ENCODE measurements at places on chromosomes 11 and 22.

GRCh38 chr11:82810326-82810725 lies 76.7 kb upstream of the FAM181B start:
- DNase-seq: no peak

DNA sequence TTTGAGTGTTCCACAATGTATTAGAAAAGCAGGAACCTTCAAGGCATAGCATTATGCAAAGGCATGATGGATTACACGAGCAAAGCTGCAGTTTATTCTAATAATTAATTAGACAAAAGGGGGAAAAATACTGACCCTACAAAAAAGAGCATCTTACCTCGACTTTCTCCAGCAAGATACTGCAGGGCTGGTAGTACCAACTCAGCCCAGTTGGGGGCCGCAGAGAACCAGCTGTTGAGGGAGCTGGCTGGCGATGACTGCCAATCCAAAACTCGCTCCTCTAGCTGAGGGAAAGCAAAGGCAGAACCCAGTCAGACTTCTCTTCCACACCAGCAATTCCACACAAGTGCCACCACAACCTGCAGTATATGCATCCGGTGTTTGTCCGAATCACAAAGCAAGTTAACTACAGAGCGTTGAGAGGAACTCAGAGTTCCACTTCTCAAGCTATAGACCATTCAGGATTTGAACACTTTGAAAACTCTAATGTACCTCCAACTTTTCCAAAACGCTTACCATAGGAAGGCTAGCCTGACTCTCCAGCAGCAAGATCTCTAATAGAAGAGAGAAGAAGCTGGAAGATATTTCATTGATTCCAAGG lies 13.7 kb downstream of the NFRKB start:
- DNase-seq: no peak

- DNase-seq: peak; percentile 36
Measured at GRCh38 chr22:20420157-20420842, 17.3 kb downstream of the SCARF2 start.

- no peak for DNase-seq
Measured at GRCh38 chr11:46305295-46305694, 27.8 kb downstream of the CREB3L1 start.

- no peak for DNase-seq
Measured at GRCh38 chr22:33472462-33473344, 414.5 kb upstream of the SYN3 start.

DNA sequence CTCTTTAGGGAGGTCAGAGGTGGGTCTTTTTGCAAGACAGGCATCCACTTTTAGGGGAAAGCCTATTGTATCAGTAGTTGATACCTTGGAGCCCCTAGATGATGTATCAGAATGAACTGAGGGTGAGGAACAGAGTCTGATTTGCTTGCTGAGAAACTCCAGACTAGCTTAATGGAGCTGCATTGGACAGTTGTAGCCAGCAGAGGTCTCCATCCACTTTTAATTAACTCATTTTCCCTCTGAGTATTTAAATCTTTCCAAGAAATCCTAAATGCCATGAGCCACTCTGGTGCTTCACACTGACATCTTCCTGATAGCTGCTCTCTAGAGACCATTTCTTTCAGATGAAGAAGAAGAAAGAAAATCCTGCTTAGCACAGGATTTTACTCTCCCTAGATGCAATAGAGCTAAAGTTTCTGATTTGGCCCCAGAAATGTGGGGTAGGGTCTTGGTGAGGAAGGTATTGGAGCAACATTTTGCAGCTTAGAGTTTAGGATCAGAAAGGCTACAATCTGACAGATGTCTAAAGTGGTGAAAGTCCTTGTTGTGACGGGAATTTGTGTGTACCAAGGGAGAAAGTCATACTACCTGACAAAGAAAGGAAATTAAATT lies 38.0 kb downstream of the EXT2 start:
- DNase-seq: no peak

DNA sequence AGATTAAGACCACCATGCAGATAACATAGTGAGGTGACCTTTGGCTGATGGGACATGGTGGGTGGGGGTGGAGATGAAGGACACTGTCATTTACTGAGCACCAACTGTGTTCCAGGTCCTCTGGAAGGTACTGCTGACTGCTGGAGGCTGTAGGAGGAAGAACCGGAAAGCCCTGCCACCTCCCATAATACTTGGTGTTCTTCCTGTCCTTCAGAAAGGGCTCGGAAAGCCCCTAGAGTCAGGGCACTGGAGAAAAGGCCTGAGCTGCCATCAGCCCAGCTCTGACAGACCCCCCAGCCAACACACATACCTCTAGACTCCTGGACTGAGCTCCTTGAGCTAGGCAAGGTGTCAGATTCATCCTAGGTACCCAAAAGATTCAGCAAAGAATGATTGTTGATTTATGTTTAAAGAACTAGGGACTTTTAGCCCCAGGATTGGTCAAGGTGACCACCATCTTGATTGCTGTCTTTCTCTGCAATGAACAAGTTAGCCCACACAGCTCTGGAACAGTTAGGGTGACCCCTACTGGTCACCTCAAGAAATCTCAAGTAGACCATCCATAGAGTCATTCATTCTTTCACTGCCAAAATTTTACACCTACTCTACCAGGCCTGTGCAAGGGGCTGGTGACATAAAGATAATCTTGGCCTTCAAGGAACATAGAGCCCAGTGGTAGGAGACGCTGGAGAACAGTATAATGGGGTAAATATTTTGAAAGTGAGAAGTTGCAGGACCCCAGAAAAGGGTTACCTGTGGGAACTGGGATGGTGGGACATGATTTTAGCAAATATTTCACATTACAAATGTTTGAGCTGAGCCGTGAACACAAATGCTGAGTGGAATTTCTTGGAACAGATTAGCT lies 39.4 kb downstream of the IRAG1 start:
- DNase-seq: no peak

DNA sequence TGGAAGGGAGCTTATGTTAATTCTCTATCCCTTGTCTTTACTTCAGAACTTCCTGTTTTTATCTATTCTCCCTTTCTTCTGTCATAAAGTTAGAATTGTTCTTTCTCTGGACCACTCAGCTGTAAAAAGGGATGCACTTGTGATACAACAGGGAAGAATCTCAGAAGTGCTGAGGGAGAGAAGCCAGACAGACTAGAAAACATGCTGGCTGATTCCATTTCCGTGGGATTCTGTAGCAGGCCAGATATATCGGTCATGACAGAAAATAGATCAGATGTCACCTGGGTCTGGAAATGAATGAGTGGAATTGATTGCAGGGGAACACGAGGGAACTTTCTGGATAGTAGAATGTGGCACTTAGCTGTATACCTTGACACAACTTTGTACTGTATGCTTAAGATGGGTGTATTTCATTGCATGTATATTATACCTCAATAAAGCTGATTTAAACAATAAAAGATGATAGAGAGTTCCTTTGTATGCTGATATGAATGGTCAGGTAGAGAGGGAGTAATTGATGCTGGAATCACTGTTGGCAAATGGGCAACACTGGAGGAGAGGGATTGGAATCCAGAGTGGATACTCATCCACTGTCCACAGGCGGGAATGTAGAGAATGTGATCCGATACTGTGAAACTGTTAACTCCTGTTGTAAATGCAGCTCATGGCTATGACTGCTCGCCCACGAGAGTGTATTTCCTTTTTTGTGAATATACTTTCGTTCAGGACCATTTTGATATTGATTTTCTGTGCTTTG lies 59.6 kb downstream of the ATXN10 start:
- no peak for DNase-seq

GRCh38 chr11:46309814-46310259 lies 32.4 kb downstream of the CREB3L1 start:
- DNase-seq: no peak

- DNase-seq: no peak
Measured at GRCh38 chr11:44367452-44367851, 57.5 kb upstream of the ALX4 start.

DNA sequence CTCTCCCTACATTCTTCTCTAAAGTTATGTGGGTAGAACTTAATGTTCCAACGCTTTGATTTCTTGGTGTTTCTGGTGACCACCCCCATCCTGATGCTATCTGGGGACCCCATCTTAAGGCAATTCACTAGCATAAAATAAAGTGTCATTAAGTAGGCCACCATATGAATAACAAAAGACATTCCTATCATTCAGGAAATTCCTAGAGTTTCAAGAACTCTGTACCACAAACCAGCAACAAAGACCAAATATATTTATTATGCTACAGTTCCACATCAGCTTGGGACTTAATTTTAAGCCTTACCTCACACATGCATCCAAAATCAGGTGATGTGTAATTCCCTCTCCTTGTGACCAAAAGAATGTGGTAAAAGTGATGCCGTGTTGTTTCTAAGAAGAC lies 254.6 kb upstream of the LRRC4C start:
- no peak for DNase-seq

- no peak for DNase-seq
Measured at GRCh38 chr22:38638728-38639127, 17.5 kb downstream of the FAM227A start.

DNA sequence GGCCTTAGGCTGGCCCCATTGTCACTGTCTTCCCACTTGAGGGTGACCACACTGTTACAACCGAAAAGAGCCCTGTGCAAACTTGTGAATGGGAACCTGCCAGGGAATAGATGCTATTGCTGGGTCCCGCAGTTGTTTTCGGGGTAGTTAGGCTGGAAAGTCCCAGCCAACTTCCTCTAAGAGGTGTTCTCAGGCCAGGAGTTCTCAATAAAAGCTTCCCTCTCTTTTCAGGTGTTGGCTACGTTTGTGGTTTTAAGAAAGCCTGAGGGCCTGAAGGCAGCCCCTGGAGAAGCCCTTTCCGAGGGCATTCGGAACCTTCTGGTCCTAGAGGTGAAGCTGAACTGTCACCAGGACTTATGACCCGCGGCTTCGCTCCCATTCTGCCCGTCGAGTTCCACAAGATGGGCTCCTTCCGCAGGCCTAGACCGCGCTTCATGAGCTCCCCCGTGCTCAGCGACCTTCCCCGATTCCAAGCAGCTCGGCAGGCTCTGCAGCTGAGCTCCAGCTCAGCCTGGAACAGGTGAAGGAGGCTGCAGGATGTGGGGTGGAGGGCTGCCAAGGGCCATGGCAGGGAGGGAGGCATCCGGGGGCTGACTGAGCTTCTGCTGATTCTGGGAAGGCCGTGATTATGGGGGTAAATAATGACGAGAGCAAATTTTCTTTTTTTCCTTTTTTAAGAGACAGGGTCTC lies 104.8 kb downstream of the PRR5L start:
- DNase-seq: no peak

- DNase-seq: no peak
Measured at GRCh38 chr22:49772692-49773091, 55.0 kb downstream of the BRD1 start.

DNA sequence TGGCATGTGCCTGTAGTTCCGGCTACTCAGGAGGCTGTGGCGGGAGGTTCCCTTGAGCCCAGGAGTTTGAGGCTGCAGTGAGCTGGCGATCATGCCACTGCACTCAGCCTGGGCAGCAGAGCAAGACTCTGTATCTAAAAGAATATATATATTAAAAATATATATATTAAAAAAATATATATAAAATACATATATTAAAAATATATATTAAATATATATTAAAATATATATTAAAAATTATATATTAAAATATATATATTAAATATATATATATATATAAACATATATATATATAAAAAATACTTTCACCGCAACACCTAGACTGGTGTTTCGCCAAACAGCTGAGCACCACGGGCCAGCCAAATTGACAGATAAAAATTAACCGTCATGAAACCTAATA lies 8.8 kb downstream of the TTC38 start:
- DNase-seq: peak; percentile 19

DNA sequence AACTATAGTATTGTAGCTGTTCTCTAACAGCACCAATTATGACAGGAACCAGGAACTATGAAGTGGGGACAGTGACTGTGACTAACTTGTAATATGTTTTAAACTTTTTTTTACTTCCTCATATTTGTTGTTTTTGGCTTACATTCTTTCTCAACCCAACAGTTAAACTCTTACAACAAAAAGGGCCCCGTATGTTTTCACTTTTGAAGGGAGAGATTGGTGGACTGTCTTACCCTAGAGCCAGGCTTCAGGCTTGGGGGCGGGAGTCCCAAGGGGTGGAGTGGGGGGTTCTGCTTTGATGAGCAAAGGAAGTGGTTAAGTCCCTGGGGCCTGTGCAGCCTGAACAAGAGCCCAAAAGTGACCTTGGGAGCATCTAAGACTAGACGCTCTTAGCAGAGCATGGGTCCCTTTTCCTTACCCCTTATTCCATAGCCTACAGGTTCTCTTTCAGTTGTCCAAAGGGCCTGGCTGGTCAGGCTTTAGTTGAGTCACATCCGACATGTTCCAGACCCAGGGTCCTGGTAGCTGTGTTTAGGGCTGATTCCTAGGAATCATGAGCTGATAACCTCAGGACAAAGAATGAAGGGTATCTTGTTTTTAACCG lies 38.8 kb downstream of the STIM1 start:
- DNase-seq: peak; percentile 86

DNA sequence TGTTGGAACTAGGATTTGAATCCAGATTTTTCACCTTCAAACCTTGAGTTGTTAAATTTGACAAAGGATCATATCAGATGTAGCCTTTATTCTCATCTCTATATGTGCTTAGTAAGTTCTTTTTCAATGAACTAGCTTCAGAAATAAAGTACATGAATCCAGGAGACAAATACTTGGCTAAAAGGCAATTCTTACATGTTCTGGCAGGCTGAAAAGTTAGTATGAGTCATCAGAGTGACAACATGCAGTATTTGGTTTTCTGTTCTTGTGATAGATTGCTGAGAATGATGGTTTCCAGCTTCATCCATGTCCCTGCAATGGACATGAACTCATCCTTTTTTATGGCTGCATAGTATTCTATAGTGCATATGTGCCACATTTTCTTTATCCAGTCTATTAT lies 40.4 kb downstream of the BBOX1 start:
- no peak for DNase-seq

DNA sequence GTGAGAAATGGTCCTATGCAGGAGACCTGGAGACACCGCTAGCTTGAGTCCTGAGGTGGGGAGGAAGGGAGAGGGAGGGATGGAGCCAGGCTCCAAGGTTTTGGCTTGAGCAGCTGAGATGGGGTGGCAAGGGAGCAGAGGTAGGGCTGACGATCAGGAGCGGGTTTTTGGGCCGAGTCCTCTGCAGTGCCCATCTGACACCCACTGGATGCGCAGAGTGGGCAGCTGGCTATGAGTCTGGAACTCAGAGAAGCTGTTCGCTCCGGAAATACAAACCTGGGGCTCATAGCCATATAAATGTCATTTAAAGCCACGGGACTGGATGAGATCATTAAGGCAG lies 453 bp upstream of the MAFF start:
- no peak for DNase-seq

DNA sequence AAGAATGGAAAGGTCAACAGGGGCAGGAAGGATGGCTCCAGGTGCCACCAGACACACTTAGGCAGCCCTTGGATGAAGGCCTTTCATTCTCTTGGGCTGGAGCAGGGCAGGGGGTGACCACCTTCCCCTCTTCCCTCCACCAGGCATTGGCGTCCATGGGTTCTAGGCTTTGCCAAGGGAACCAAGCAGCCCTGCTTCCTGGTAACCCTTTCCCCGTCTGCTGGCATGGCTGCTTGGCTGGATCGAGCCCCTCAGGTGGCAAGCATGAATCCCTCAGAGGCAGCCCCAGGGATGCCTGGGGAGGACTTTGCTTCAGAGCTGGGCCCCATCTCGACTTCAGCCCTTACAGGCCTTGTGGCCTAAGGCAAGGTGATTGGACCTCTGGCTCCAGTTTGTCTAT lies 185.1 kb upstream of the SYT13 start:
- DNase-seq: no peak

- DNase-seq: peak; percentile 73
Measured at GRCh38 chr22:31637447-31637890, 24.5 kb downstream of the PISD start.

GRCh38 chr11:8224711-8225110 lies 39.0 kb downstream of the LMO1 start:
- no peak for DNase-seq

- DNase-seq: peak; percentile 49
Measured at GRCh38 chr11:2302306-2302895, 588 bp downstream of the TSPAN32 start.
